Activated CD4-positive, alpha-beta memory T cell treated with anti-CD3 and anti-CD28 coated beads for 36 hours (primary cell): ENCODE measurements at places on chromosomes 1 and 21. TPM values are rescaled to one million over a fixed set of nuclear protein-coding genes. Genes with fewer than 3 reads are reported as not detected.

GRCh38 chr1:109864047-109864822, 46.4 kb upstream of the CSF1 start:
- DNase-seq = no peak

Gene KCND3
- not detected for total RNA-seq

DNA sequence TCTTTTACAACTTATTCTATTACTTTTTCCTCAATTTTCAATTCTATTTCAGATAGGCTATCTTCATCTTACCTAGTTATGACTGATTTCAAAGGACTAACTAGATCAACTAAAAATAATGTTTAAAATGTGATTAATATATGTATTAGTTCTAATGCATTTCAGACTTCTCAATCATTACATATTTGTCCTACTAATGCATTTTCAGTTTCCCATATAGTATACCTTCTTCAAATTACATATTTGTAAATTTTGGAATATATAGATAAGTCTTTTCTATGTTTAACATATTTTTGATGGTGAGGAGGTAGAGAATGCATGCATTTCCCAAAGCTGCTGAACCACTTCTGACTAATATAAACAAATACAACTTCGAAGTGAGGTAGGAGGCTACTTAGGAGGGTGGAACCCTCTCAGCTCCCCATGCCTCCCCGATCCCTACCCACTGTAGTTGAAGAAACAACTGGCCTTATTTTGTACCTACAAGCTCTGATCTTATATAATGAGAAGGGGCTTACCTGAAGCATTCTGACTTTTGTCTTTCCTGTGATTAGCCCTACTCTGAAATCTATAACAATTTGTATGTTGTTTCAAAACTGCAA, 1.7 kb downstream of the TRMT1L start:
- DNase-seq = no peak

GRCh38 chr1:20445956-20446355, 40.1 kb downstream of the CAMK2N1 start:
- DNase-seq = no peak
